ENCODE measurements at places on chromosomes 7 and 10.

- DNase-seq = no peak
These were observed 44.1 kb upstream of the CDK6 start for GRCh38 chr7:92880212-92881090.

DNA sequence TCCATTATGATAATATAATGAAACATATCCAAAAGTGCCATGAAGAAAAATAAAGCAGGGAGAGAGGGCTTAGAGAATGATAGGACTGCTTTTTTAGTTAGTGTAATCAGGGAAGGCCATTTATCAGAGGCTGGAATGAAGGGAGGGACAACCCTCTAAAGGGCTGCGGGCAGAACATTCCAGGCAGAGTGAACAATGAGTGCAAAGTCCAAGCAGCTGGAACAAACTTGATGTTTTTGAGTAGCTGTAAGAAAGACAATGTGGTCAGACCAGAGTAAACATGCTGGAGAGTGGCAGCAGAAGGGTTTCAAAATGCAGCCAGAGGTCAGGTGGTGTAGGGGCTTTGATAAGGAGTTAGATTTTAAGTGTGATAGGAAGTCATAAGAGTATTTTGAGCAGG lies 65.6 kb upstream of the CCDC6 start:
- DNase-seq = no peak

- DNase-seq = no peak
These were observed 129.8 kb upstream of the GPR26 start for GRCh38 chr10:123536176-123536845.

DNA sequence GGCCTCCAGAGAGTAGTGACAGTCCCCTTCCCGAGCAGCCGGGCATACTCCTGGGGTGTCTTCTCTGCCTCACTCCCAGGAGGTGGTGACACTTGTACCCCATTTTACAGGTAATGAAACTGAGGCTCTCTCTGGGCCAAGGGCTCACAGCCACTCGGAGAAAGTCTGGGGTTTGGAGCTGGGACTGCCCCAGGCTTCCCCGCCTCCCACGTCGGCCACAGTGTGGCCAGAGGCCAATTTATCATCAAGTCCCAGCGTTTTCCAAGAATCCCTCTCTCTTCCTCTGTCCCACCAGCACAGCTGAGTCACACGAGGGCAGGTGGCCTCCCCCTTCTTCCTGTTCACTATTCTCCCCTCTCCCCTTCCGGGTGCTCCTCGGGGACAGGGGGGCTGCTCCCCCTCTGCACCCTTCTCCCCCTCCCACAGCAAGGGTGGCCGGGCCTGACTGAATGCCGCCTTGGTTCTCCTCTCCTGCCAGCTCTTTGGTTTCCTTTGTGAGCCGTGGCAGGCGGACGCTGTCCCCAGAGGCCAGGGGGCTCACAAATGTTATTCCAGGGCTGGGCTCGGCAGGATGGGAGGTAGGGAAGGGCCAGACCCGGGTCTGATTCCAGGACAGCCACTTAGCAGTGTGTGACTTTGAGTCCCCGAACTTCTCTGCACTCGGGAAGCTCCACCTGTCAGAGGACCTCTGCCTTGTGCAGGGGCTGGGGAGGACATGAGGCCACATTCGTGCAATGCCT lies 17.7 kb downstream of the CLIP2 start:
- no peak for DNase-seq

GRCh38 chr10:61465901-61466632 lies 12.9 kb upstream of the TMEM26 start:
- DNase-seq = no peak

DNA sequence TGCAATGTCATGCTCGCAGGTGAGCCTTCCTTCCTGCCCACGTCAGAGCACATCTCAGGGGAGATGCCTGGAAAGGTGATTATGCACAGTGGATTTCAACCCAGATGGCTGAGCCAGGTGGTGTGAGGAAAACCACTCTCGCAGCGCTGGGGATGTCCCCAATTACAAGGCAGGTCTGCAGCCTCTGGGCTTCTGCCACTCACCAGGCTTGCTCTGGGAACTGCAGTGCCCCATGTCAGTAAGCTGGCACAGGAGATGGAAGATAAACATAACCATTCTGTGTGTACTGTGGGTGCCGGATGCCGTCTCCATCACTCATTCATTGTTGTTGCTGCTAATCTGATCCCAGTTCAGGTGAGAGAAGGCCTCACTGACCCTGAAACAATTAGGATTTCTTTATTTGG lies 222.9 kb upstream of the PITRM1 start:
- DNase-seq = peak; percentile 31

GRCh38 chr7:85566095-85566794 lies 379.4 kb upstream of the SEMA3D start:
- no peak for DNase-seq

DNA sequence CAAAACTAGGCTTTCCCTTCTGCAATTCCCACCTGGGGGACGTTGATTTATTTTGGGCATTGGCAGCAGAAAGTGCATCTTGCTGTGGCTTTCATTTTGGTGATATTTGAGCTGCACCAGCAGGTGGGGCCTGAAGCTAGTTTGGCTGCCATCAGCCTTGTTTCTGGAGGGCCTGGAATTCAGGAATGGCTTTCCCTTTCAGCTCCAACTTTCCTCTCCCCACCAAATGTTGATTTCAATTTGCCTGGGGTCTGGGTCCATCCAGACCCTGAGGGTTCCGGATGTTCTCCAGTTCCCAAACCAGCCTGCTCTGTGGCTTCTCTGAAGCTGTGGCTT lies 640.4 kb downstream of the TYW1 start:
- DNase-seq = no peak

DNA sequence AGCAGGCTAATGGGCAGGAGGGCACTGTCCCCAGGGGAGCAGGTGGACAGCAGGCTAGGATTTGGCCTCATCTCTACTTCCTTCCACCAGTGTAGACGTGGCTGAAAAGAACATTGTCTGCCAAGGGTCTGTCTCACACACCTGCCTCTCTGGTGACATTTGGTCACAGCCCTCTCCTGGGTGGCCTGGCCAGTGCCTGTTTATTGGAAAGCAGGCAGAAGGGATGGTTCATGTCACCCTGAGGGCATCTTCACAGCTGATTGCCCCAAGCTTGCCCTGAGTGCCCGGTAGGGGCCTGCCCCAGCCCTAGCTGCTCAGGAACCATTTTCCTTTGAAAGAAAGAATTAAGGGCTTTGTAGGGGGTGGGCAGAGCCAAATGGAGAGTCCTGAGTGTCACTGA lies 138.7 kb downstream of the C10orf105 start:
- DNase-seq = no peak

DNA sequence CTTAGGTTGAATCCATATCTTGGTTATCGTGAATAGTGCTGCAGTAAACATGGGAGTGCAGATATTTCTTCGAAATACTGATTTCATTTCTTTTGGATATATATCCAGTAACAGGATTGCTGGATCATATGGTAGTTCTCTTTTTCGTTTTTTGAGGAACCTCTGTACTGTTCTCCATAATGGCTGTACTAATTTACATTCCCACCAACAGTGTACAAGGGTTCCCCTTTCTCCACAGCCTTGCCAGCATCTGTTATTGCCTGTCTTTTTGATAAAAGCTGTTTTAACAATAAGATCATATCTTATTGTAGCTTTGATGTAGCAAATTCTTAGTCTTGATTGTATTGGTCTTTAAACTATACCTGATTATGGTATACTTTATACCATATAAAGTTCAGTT lies 45.3 kb downstream of the ZNRF2 start:
- no peak for DNase-seq

- no peak for DNase-seq
These were observed 34.4 kb downstream of the MXI1 start for GRCh38 chr10:110241841-110242240.

GRCh38 chr7:101108330-101108857 lies 18.5 kb upstream of the SERPINE1 start:
- no peak for DNase-seq

DNA sequence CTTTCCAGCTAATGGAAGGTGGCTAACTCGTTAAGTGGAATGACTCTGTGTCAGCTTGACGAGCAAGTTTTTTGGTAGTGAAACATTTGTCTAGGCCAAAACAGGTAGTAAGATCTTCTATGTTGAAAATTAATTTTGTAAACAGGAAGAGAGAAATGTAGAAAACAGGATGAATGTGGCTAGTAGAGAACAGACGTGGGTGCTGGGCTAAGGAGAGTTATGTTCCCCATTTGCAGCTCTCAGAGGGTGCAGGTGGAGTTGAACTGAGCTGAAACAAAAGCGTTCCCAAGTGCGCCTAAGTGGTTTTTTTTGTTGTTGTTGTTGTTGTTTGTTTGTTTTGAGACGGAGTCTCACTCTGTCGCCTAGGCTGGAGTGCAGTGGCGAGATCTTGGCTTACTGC lies 59.5 kb upstream of the SRPK2 start:
- no peak for DNase-seq

DNA sequence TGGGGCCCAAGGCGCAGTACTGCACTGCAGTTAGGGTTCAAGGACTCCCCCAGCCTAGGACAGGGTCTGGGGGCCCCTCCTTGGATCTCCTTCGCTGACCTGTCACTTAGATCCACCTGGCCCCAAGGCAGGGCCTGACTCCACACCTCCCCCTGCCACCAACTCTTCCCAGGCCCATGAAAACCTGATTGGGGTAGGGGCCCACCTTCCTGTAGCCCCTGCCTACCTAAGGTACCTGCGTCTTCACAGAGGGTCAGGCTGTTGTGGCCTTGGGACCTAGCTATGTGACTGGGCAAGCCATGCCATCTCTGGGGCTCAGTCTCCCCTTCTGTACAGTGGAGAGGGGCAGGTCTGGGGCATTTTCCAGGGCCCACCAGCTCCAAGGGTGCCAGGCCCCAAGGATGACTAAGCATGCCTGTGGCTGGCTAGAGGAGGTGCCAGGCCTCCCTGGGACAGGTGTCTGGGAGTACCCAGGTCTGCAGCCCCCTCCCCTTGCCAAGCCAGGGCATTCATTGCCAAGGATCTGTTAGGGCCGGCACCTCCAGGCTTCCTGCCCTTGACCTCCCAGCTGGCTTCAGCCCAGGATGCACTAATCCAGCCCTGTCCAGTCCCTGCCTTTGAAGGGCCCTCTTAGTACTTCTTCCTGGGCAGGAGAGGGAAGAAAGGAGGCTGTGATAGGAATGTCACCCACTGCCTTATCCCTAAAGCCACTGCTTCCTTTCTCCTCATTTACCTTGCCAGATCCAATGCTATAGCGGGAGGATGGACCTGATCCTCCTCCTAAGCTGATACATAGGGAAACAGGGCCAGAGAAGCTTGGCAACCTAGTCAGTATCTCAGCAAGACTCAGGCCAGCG lies 1.3 kb downstream of the LIMK1 start:
- DNase-seq = no peak
